Erythroblast (primary cell): ENCODE measurements at places on chromosomes 5 and 9.
A peak's percentile ranks its signal among the peaks of the same experiment; 100 is the strongest.

DNA sequence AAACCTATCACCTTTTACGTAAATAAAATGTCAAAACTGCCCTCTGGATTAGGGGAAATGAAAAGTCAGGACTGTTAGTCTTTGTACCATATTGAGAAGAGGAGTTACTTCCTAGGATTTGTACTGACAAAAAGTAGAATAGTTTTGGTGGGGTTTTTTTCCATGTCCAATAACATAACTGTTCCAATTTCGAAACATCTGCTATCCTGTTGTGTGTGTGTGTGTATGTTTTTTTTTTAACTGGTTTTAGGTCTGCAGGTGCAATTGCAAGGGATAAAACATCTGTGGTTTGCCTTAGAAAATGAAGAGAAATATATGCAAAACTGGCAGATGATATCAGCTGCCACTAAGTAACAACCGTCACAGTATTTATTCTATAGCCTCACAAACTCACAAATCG lies 506.8 kb downstream of the NFIB start:
- DNase-seq, result no peak

- DNase-seq, result peak; percentile 68
Observed at GRCh38 chr5:108380531-108381349, 1.2 kb downstream of the FBXL17 start.

GRCh38 chr5:160293901-160294561 lies 18.3 kb downstream of the CCNJL start:
- DNase-seq, result no peak

DNA sequence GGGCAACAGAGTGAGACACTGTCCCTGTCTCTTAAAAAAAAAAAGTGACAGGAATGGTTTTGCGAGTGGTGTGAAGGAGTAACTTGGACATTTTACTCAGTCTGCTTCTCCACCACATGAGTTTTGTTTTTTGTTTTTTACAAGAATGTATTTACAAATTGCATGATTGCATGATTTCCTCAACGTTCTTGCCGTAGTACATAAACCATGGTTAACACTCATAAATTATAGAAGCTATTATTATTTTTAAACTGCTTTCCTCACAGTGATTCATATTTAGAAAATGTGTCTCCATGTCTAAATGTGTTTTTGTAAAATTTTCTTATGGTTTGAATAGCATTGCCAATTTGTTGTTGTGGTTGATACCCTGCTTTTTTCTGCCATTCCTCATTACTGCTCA lies 220.0 kb downstream of the GOLPH3 start:
- no peak for DNase-seq

GRCh38 chr5:173736923-173737412 lies 120.5 kb upstream of the BOD1 start:
- DNase-seq, result peak; percentile 75

DNA sequence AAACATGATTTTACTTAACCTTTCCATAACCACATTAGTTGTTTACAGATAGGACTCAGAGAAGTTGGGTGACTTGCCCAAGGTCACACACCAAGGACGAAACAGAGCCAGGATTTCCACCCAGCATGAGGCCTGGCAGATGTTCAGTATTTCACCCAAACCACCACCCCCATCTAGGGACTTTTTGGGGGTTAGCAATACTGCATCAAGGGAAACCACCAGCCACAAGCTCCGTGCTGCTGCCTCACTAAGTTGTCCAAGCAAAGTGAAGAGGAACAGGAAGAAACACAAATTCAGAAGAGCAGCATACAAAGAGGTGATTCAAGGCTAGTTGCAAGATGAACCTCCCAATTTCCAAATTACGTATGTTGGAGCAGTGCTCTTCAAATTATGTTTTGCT lies 219.6 kb upstream of the RORB start:
- no peak for DNase-seq

DNA sequence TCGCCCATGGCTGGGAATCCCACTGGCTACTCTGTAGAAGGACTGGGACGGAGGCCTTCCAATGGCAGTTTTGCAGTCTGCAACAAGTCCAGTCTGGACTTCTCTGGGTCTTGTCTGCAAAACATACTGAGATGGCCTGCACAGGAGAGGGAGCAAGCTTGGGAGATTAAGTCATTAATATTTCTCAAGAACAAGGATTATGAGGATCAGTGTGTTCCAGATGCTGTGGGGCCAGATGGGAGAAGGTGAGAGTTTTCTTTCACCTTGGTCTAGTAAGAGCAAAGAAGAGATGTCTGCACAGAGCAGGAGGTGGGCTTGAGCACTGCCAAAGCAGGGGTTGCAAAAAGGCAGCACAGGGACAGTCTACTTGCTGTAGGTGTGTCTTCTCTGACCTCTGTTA lies at the start of gene PDE6A:
Gene PDE6A, minus strand, starts transcription at position 128 of the 400 bp plus-strand sequence. Its CDS starts 120 bp downstream, at position 8.
- DNase-seq, result no peak

- DNase-seq, result no peak
Observed at GRCh38 chr5:60257596-60258271, 364.2 kb upstream of the PDE4D start.

DNA sequence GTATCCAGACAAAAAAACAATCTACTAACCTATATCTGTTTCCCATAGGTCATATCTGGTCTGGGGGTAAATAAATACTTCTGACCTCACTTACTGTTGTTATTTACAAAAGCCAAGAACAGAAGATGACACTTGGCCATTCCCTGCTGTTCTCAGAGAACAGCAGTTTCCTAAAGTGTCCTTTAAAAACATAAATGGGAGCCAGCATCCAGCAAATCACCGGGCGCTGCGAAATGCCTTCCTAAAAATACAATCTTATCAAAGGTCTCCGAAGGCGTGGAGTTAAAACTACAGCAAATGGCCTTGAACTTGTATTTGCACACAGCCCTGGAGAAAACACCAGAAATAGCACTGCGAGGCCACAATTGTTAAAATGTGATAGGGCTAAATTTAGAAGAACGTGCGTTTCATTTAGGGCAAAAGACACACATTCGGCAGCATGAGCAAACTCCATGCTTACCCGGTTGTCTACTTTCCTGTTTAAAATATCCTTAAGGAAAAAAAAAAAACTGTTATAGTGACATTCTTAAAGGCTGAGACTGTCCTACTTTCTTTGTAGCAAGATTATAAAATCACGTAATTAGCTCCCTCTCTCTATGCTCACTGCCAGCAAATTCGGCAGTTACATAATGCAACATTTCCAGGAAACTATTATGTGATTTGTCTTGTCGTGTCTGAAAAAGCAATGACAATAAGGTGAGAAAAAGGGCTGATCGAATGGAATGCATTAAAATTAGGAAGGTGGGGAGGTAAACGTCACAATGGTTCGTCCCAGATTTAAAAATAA lies 1.5 kb downstream of the NFIL3 start:
- peak; percentile 45 for DNase-seq

DNA sequence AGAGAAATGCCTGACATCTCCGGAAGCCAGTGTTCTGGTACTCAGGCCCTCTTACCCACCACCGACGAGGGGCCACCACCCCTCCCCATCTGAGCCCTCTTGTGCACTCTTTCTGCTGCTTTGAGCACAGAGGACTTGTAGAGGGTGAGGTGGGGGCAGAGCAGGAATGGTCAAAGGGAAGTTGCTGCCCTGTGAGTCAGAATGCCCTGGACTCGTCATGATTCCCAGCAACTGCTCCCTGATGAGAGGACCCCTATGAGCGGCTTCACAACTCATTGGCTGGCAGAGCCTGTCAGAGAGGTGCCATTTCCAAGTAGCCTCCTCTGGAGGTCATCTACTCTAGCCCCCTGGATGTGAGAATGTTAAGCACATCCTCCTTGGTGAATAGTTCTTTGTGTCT lies 845 bp downstream of the ECSCR start:
- DNase-seq, result no peak

- DNase-seq, result no peak
Observed at GRCh38 chr9:31700252-31701045, 684.0 kb upstream of the ACO1 start.

DNA sequence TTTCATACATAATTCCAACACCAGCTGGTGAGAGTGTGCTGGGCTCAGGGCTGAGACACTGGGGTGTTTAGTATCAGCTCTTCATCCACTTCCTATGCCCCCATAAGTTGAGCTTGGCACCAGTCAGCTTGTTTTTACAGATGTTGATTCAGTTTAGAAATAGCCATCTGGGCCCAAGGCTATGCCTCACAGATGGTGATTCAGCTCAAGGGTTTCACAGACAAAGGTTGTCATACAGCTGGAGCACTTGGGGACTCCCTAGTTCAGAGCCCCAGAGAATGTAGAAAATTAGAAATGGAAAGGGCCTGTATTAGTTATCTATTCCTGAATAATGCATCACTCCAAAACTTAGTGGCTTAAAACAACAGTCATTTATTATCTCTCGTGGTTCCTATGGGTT lies 10.3 kb upstream of the CRHBP start:
- peak; percentile 18 for DNase-seq

DNA sequence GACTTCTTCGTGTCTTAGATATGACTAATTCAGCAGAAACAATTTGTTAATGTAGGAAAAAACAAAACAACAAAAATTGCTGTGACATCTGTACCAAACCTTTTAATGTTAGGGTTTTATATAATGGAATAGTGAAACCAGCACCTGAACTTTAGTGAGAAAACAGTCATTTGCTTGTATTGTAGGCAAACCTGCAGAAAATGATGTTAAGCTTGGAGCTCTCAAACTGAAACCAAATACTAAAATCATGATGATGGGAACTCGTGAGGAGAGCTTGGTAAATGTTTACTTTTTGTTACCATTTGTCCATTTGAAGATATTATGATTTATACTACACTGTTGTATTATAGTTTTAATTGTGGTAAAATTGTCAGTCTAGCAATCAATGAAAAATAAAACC lies 6.6 kb downstream of the UBLCP1 start:
- no peak for DNase-seq

- DNase-seq, result no peak
Observed at GRCh38 chr5:40276426-40277102, 403.2 kb upstream of the PTGER4 start.

DNA sequence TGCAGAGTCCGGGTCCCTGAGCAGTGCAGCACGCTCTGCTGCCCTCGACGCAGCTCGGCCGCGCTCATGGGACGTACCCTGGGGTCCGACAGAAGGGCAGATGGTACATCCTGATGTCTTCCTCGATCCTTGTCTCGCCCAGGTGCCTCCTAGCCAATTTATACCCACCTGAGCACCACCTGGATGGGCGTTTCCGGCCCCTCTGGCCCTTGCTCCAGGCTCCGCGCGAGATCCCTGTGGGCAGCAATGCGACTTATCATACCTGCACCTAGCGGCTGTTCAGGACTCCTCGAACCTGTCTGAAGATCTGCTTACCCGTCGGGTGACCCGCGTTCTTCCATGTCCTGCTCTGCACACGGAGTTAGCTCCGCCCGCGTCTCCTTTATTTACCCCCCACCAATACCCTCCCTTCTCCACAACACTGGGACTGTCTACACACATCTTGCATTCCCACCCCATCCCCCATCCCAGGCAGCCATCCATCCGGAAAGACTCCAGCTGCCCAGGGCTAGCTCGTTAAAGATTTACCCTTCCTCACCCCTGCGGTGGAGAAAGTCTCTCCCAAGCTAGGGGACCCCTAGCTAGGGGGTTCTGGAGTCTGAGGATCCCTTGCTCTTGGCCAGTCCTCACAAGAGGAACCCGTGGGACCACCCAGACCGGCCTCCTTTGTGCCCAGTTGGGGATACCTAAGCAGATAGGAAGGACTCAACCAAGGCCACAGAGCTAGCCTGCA lies at the start of gene KIF12:
Gene KIF12, minus strand, starts transcription at position 357 of the 733 bp plus-strand sequence. Its CDS starts 16 bp downstream, at position 341.
- DNase-seq, result no peak

- no peak for DNase-seq
Observed at GRCh38 chr9:77605449-77606220, 42.5 kb downstream of the GNA14 start.

DNA sequence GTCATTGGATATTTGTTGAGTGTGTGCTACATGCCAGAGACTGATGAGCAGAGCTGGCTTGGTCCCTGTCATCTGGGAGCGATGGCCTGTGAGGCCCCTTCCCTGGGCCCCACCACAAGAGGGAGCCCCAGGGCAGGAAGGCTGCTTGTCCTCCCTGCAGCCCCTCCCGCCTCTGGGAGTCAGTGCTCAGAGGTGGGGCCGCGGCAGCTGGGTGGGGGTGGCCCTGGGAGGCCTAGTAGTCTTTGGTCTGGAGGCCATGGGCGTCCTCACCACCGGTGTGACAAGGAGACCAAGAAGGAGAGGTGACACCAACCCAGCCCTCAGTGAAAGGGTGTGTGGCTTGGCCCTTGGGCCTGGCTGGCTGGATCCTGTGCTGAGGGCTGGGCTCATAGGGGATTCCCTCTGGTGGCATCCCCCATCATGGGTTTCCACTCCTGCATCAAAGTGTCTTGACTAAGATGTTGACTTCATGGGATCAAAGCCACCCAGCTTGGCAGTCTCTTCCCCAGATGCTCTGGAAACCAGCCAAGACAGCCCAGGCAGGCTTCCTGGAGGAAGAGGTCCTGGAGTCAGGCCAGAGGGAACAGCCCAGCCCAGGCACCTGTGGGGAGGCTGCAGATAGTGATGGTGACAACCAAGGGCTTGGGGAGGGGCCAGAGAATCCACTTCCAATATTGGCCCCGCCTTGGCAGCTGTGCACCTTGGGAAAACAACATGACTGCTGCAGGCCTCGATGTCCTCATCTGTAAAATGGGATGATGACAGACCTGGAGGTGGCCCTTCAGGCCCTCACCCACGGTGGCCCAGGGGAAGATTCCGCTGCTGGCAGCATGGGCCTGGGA lies 166.7 kb downstream of the GAPVD1 start:
- peak; percentile 57 for DNase-seq

DNA sequence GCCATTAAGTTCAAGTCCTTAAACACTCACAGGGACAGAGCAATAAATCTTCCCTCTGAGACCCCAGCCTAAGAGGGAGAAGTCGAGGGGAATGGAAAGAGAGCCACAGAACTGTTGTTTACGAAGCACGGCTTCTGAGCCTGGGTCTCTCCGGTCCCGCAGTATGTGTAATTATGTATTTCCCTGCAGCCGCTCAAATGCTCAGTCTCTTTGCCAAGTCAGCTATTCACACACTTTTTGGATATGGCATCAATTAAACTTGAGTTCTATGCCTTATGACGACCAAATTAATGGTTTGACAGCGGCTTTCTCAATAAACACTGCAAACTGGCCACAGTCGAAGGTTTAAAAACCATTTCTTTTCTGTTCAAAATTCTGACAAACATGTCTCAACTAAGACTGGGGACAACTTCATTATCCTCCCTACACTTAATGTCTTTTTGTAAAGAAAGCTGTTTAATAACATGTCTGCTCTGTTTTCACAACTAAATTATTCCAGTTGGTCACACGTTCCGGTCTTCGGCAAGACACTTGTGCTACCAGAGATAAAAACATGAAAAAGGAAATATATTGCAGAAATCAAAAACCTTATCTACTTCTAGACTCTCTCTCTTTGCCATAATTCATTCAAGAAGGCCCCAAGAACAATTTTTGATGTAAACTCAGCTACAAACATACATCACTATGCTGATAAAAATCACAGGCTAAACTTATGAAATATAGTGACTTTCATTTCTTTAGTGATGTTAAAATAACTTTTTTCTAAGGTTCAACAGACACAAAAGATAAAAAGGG lies 203.2 kb downstream of the GAPVD1 start:
- no peak for DNase-seq

GRCh38 chr5:10552183-10553143 lies 11.4 kb upstream of the ANKRD33B start:
- no peak for DNase-seq
